ENCODE measurements at places on chromosomes 6 and 20. TPM values are rescaled to one million over a fixed set of nuclear protein-coding genes. Genes with fewer than 3 reads are reported as not detected.

- DNase-seq: no peak
These were observed 100.9 kb upstream of the TMEM170B start for GRCh38 chr6:11436508-11437096.

GRCh38 chr6:142235791-142236190 lies 66.0 kb upstream of the ADGRG6 start:
- no peak for DNase-seq

RIPOR2 gene
- 3.9 TPM for polyA plus RNA-seq

DNA sequence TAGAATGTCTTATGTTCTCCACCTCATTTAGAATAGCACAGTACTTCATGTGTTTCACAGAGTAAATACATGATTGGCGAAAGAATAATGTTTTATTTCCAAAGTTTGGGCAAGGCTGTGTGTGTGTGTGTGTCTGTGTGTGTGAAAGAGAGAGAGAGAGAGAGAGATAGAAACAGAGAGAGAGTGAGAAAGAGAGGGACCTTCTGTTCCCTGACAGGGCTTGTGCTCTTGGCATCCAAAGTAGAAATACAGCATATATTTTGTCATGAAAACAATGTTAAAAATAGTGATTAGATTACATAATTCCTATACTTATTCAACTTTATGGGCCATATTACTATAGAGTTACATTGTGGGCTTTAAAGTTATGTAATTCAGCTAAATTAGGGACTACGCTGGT lies 201.2 kb downstream of the KIF6 start:
- DNase-seq: peak; percentile 91

- no peak for DNase-seq
These were observed 435.0 kb downstream of the HAO1 start for GRCh38 chr20:7505152-7505834.

FOXF2 gene
- 52.4 TPM for polyA plus RNA-seq

- DNase-seq: no peak
These were observed 472.1 kb upstream of the MARCKS start for GRCh38 chr6:113385020-113385431.

GRCh38 chr6:155498370-155498769 lies 42.7 kb upstream of the NOX3 start:
- DNase-seq: no peak

- DNase-seq: no peak
These were observed 8.7 kb downstream of the ZMYND8 start for GRCh38 chr20:47347661-47348435.

C6orf163 gene
- polyA plus RNA-seq: 5.8 TPM

DNA sequence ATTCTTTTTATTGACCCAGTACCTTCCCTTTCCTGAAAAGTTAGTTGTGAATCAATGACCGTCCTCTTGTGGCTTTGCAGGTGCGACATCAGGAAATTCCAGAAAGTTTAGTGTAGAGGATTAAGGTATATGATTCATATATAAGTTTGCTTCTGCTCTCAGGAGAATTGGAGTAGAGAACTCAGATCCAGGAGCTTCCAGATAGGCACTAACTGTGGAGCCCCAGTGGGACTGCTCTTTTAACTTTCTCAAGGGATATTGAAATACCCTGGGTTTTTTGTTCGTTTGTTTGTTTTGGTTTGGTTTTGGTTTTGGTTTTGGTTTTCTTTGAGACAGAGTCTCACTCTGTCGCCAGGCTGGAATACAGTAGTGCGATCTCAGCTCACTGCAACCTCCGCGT lies 9.5 kb downstream of the TAAR2 start:
- DNase-seq: no peak

DNA sequence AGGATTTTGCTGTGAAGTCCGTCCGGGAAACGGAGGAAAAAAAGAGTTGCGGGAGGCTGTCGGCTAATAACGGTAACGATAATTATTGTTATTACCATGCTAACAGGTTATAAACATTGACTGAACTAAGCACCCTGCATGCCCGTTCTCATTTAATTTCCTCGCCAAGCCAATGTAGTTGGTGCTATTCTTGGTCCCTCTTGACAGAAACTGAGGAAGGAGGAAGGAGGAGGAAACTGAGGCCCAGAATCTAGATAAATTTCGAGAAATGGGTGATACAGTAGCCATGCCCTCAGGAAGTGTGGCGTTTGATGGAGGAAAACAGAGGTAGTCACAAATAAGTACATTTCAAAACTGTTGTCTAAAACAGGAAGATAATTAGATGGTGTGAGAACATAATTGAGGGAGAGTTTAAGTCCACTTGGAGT lies 474 bp downstream of the TPX2 start:
- no peak for DNase-seq

GGTLC1 gene
- 1.3 TPM for polyA plus RNA-seq

- no peak for DNase-seq
These were observed 9.4 kb upstream of the TRIB3 start for GRCh38 chr20:370977-371754.

DNA sequence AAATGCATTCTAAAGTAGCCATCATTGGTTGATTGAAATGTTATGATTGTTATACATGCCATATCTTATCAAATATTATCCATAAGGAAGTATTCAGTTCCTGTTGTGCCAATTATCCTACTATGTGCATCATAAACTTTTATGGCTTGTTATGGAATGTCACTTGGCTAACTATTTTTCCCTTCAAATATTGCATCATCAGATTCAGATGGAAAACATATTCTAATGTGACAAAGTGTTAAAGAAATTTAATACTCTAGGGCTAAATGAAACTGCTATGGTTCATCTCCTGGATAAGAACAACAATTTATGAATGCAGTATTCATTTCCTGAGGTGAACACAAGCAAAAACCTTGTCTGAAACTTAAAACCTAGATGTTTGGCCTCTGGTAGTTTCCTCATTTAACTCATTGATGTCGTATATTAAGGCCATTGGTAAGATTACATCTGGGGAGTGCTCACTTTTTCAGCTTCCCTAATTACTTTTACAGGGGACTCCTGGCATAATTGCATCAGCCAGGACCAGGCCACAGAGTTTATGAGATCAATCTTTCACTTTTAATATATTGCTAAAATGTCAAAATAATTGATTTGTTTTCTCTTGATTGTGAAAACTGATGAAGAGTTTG lies 134.9 kb upstream of the CEP162 start:
- DNase-seq: no peak

TRAPPC3L gene
- polyA plus RNA-seq: 0.53 TPM

DNA sequence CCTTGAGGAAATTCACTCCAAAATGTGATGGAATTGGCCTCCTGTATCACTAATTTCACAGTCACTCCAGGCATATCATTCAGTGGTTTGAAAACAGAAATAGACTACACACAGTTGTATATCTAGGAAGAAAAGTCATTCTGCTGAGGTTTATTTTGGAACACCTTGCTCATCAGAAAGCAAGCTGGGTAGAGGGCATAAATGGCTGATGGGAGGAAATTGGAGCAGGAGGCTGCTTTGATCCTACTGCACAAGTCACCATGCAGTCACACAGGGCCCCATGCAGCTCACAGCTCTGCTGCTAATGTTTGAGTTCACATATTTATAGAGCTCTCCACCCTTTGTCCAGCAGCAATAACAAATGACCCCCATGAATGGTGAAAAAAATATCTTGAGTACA lies 12.3 kb downstream of the NHLRC1 start:
- DNase-seq: no peak

GRCh38 chr6:30219244-30219643 lies 6.0 kb upstream of the TRIM26 start:
- DNase-seq: no peak

DNA sequence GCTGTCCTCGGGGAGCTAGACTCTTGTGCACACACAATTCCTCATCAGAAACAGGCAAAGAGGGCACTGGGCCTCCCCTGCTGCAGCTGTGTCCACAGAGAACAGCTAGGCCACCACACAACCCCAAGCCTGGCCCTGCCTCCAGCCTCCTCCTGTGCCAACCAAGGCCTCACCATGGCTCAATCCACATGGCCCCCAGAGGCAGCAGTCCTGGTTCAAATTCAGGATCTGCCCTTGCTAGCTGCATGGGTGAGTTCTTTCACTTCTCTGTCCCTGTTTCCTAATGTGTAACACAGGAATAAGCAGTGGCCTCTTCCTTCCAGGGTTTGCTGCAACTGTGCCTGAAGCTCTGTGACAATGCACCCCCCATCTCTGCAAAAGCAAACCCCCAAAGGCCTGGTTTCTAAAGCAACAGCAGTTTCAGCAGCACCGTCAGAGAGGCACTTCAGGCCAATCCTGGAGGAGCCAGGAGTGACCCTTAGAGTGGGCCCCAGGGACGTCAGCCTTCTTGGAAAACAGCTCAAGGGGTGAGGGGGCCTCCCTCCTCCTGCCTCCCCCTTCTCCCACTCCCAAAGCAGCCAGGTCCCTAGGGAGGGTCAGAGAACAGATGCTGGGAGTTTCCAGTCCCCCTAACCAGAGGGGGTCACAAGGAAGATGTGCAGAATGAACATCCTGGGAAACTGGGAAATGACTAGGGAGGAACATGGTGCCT lies 2.2 kb downstream of the ADISSP start:
- no peak for DNase-seq

- no peak for DNase-seq
These were observed 573.8 kb downstream of the EPM2A start for GRCh38 chr6:145161501-145161900.

DNA sequence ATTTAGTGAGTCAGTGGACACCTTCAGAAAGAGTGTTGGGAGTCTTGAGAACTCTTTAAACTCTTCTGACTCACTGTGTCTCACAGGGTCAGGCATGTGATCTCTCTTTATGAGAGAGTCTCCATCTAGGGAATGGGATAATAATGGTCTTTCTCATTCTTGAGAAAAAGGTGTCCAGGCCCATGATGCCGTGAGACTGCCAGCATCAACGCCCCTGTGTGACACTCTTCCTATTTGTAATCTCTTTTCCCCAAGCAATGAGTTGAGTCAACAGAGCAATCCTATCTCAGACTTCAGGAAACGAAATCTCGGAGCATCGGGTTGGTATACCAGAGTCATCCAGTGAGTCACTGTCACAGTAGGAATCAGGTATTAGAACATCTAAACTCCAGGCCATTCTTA lies 82.3 kb upstream of the BMP2 start:
- DNase-seq: no peak

HCRTR2 gene
- 0.10 TPM for polyA plus RNA-seq

ARFGEF3 gene
- 5.8 TPM for polyA plus RNA-seq

DNA sequence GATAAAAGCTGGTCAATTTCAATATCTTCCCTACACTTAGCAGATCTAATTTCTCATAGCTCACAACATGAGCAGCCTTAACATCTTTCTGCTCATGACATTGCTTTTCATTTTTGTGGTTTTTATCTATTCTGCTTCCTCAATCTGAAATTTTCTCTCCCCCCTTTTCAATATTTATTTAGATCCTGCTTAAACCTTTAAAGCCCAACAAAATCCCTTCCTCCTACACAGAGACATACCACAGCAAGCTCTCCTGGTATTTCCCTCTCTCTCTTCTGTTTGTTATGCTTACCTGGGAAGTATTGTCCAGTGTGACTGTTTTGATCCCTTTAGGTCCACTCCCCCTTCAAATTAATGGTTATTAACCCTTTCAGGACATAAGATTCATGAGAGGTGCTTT lies 582.5 kb downstream of the RFPL4B start:
- DNase-seq: no peak

- DNase-seq: no peak
These were observed 6.9 kb upstream of the CST11 start for GRCh38 chr20:23459461-23460150.

DNA sequence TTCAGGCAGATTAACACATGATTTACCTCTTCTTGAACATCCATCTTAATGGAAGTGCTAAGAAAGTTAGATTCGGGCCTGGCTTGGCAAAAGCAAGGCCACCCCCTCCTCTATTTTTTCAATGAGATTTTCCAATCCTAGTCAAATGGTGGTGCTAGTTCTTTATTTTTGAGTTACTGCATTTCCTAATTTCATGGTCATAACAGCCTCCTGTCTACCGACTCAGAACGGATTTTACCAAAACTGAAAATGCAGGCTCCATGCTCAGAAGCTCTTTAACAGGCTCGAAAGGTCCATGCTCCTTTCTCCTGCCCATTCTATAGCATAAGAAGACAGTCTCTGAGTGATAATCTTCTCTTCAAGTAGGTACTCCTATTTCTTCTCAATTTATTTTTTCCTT lies 117.2 kb upstream of the ESR1 start:
- DNase-seq: no peak

ERVFRD-1 gene
- polyA plus RNA-seq: 0.09 TPM

SMLR1 gene
- polyA plus RNA-seq: 0.14 TPM
